Kidney (tissue), 22 donors: ENCODE measurements at places on chromosomes 13 and 19. TPM values are rescaled to one million over a fixed set of nuclear protein-coding genes. Genes with fewer than 3 reads are reported as not detected.

DNA sequence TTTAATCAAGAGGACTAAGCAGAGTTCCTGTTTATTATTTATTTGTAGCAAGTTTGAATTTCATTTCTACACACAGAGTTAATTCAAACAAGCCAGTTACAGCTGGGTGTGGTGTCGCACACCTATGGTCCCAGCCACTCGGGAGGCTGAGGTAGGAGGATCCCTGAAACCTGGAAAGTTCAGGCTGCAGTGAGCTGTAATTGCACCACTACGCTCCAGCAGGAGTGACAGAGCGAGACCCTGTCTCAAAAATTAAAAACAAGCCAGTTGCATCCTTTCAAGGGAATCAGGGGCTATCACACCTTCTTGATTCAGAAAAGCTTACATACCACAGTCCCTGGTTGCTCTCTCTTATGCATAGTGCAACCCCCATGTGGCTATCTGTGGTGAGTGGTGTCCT, 19.8 kb downstream of the ZNF586 start:
- H3K36me3 ChIP-seq: peaks cover 4% of the 10 kb centered on the region
- H3K4me3 ChIP-seq: no peak overlapping the region
- DNase-seq: no peak
- H3K27me3 ChIP-seq: no peaks in the 10 kb centered on the region

MAP4K1 gene
- 17.7 TPM for total RNA-seq

DNA sequence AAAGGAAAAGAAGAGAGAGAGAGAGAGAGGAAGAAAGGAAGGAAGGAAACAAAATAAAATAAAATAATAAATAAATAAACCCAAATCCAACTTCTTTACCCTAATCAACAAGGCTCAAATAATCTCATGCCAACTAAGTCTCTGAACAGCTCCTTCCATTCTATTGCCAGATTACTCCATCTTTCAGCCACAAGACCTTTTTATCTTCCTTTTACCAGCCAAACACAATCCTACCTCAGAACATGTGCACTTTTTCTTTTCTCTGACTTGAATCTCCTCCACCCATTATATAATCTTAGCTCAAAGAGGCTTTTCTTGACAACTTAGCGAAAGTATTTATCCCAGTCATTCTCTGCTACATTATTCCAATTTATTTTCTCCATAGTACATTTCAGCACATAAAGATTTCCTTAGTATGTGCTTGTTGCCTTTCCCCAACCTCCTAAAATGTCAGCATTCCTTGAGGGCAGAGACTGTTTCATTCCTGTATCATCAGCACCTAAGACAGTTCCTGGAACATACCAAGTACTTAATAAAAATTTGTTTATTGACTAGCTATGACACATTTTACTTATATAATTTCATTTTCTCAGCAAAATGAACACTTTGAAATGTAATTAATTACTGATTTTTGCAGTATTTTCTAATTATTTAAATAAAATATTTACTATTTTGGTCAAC, 33.5 kb upstream of the USPL1 start:
- no peak overlapping the region for H3K27ac ChIP-seq
- no peak for DNase-seq
- H3K27me3 ChIP-seq: no peaks in the 10 kb centered on the region
- H3K4me3 ChIP-seq: no peak overlapping the region

STK24 gene
- 122 TPM for total RNA-seq

- no peak for DNase-seq
- H3K27ac ChIP-seq: no peak overlapping the region
- H3K4me3 ChIP-seq: no peak overlapping the region
- no peaks in the 10 kb centered on the region for H3K36me3 ChIP-seq
- no peaks in the 10 kb centered on the region for H3K4me1 ChIP-seq
- H3K27me3 ChIP-seq: no peaks in the 10 kb centered on the region
Observed at GRCh38 chr19:35170359-35171061, 16.0 kb downstream of the FXYD5 start.

ARL11 gene
- 1.6 TPM for total RNA-seq

DNA sequence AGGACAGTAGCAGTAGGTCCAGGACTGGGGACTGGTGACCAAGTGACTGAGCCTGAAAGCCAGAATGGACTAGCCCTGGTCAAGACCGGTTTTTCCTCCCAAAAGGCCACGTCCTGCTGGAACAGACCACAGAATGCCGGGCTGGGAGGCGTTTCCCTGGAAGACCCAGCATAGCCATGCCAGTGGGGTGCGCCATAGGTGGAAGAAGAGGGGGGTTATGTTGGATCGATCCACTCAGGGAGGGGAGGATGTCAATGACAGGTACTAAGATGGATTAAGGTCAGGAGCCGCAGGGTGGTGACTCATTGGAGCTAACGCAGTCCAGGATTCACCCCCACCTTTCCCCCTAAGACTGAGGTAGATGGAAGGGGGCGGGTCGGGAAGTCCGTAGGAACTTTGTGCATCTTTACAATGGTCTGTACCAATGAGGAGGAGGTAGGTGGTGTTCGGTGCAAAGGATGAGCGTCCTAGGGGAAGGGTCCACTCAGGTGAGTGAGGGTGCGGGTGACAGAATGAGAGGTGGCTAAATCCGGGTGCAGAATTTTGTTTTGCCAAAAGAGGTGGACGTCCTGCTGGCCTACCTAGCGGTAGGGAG, 21.0 kb downstream of the VASP start:
- H3K36me3 ChIP-seq: peaks cover 13% of the 10 kb centered on the region
- peak; percentile 78 for DNase-seq
- peak overlapping the region; percentile 12 for H3K4me3 ChIP-seq
- H3K27me3 ChIP-seq: peaks cover 2% of the 10 kb centered on the region

NMRK2 gene
- total RNA-seq: 0.69 TPM

MEF2B gene
- total RNA-seq: 3.4 TPM

- no peaks in the 10 kb centered on the region for H3K4me1 ChIP-seq
- peaks cover 3% of the 10 kb centered on the region for H3K27me3 ChIP-seq
- H3K4me3 ChIP-seq: no peak overlapping the region
- no peaks in the 10 kb centered on the region for H3K36me3 ChIP-seq
Observed at GRCh38 chr19:35553385-35554000, 8.1 kb downstream of the TMEM147 start.

KLK6 gene
- total RNA-seq: 15.0 TPM

KCNC3 gene
- 31.0 TPM for total RNA-seq

DNA sequence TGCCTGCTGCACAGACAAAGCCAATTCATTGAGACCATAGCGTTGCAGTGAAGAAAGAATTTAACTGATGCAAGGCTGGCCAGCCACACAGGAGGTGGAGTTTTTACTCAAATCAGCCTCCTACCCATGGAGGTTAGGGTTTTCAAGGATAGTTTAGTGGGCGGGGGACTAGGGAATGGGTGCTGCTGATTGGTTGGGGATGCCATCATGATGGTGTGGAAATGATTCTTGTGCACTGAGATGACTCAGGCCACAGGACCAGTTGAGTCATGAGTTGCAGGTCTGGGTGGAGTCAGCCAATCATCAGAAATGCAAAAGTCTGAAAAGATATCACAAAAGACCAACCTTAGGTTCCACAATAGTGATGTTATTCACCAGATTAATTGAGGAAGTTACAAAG, 359.6 kb downstream of the FOXO1 start:
- no peaks in the 10 kb centered on the region for H3K36me3 ChIP-seq
- H3K27me3 ChIP-seq: no peaks in the 10 kb centered on the region
- H3K4me1 ChIP-seq: no peaks in the 10 kb centered on the region
- H3K27ac ChIP-seq: no peak overlapping the region
- DNase-seq: no peak

DNA sequence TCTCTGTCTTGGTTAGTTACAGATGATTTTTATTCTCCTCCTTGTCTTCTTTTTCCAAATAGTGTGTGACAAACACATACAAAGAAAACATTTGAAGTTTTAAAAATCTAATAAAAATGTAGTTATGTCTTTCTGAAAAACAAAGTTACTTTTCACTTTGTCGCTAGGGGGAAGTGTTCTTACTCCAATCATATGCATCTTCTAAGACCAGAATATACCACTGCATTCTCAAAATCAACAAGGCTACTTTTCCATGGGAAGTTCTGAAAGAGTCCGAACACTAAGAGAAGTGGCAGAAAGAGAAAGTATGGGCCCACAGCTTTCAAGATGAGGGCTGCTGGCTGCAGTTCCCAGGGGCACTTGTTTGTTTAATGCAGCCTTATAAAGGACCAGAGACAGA, 208.9 kb downstream of the DCT start:
- H3K27me3 ChIP-seq: no peaks in the 10 kb centered on the region
- DNase-seq: no peak
- no peaks in the 10 kb centered on the region for H3K36me3 ChIP-seq

DNA sequence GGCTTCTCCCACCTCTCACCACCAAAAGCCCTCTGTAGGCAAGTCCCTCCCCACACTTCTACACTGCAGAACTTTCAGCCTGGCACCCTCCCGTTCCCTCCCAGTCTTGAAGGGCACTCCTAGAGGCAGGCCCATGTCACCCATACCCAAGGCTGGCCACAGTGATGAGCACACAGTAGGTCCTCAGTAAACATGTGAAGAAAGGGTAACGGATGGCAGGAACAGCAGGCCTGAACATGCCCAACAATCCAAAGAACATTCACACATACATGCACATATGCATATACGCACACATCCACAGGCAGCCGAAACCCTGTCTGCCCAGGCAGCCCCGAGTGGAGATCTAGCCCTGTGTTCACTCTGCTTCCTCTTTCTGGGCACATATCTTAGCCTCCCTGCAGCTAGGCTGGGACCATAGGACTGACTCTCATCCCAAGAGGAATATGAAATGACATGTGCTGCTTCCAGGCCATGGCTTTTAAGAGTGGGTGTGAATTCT, 55.2 kb downstream of the CEBPG start:
- H3K4me3 ChIP-seq: no peak overlapping the region
- no peak overlapping the region for H3K27ac ChIP-seq
- no peak for DNase-seq
- no peaks in the 10 kb centered on the region for H3K27me3 ChIP-seq

LRFN3 gene
- total RNA-seq: 9.4 TPM

- H3K4me3 ChIP-seq: no peak overlapping the region
- H3K36me3 ChIP-seq: no peaks in the 10 kb centered on the region
- DNase-seq: no peak
- H3K4me1 ChIP-seq: peaks cover 4% of the 10 kb centered on the region
- no peaks in the 10 kb centered on the region for H3K27me3 ChIP-seq
Observed at GRCh38 chr13:59660582-59660981, 503.1 kb downstream of the DIAPH3 start.

LAIR1 gene
- 41.9 TPM for total RNA-seq

HPN gene
- total RNA-seq: 134 TPM

RASAL3 gene
- total RNA-seq: 12.1 TPM

- no peaks in the 10 kb centered on the region for H3K27me3 ChIP-seq
- H3K4me1 ChIP-seq: no peaks in the 10 kb centered on the region
- H3K36me3 ChIP-seq: peaks cover 67% of the 10 kb centered on the region
- DNase-seq: no peak
Observed at GRCh38 chr13:48072304-48072703, 22.6 kb downstream of the MED4 start.

TEX29 gene
- total RNA-seq: not detected

TDRD12 gene
- 0.38 TPM for total RNA-seq

GRCh38 chr13:48125794-48126228, 30.9 kb upstream of the MED4 start:
- no peaks in the 10 kb centered on the region for H3K27me3 ChIP-seq
- H3K27ac ChIP-seq: peak overlapping the region; percentile 90
- no peak for DNase-seq
- H3K36me3 ChIP-seq: no peaks in the 10 kb centered on the region

GDF15 gene
- total RNA-seq: 51.2 TPM

GRCh38 chr19:48279747-48280146, 9.9 kb downstream of the ZNF114 start:
- H3K36me3 ChIP-seq: peaks cover 6% of the 10 kb centered on the region
- no peak overlapping the region for H3K27ac ChIP-seq
- no peaks in the 10 kb centered on the region for H3K27me3 ChIP-seq
- no peaks in the 10 kb centered on the region for H3K4me1 ChIP-seq
